ENCODE measurements at places on chromosomes 5 and 9.

GRCh38 chr9:133986061-133986460 is 6.1 kb downstream of the VAV2 start:
- no peak for DNase-seq

- DNase-seq, result no peak
Measured at GRCh38 chr9:82891321-82891720, 171.6 kb downstream of the RASEF start.

- no peak for DNase-seq
Measured at GRCh38 chr9:1298046-1298445, 247.9 kb downstream of the DMRT2 start.

GRCh38 chr9:35834260-35835215 is 5.5 kb downstream of the TMEM8B start:
- no peak for DNase-seq

- peak; percentile 32 for DNase-seq
Measured at GRCh38 chr5:37771203-37771611, 68.6 kb downstream of the GDNF start.

- DNase-seq, result no peak
Measured at GRCh38 chr5:179730852-179731251, 1.8 kb upstream of the MAML1 start.

Data from tongue (tissue), 3 donors.